ENCODE measurements at places on chromosomes 2 and 18.

DNA sequence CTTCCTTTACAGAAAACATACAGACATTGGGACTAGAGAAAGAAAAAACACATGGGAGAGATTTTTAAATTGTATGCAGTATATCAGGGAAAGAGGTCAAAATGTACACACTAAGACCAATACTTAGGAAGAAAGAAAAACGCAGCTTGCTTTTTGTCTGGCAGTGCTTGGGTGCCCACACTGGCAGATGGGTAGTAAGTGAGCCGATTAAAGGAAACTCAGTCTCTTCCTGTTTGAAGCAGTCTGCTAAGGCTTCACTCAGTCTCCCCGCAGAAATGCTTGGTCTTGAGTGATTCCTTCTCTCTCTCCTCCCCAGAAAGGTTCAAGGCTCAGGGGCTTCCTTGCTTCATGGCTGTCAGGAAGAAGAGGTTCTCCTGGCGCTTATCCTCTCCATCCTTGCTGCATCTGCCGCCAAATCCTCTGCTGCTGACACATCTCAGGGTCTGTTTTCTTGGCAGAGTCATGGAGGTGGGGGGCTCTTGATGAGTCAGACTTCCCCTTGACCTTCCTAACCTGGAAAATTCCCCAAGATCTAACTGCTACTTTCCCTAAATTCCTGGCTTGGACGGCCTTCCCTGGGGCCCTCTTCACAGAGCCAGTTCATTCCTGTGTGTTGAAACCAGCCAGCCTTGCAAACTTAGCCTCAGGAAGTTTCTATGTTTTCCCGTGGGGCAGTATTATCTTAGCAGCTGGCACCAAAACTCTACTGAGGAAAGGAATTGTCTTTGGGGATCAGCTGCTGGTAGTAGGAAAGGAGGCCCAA lies 10.5 kb upstream of the TMSB10 start:
- no peak for DNase-seq

GRCh38 chr2:54492335-54492734 lies 36.2 kb downstream of the SPTBN1 start:
- no peak for DNase-seq

DNA sequence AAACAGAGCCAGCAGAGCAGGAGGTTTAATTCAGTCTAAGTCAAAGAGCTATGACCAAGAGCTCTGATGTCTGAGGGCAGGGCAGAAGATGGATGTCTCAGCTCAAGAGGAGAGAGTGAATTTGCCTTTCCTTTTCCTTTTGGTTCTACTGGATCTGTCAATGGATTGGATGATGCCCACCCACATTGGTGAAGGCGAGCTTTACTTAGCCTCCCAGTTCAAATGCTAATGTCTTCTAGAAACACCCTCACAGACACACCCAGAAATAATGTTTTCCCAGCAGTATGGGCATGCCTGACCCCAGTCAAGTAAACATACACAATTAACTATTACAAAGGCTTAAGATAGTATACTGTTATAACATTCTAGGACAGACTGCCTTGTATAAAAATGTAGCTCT lies 236.3 kb upstream of the NRXN1 start:
- no peak for DNase-seq

- no peak for DNase-seq
These were observed 504.2 kb downstream of the EIPR1 start for GRCh38 chr2:2873450-2873811.

DNA sequence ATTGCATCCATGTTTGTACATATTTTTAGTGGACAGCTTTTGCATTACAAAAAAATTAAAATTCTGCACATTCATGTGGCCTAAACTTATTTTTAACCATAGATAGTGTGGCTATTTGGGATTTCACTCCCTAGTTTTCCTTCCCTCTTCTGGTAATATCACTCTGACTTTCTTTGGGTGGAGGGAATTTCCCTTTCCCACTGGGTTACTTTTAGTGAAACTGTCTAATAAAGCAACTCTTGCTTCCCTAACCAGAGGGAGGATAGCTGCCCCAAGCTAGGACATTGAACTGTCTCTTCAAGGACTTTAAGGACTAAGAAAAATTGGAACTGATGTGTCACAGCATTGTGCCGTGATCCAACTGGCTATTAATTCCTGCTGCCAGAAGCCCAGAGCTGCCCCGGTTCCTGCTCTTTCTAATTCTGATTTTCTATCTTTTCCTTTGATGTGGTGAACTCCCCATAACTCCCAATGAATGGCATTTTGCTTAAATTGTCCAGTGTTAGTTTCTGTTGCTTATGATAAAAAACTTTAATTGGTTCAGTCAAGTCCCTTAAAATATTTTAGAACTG lies 20.0 kb upstream of the EFR3B start:
- DNase-seq: no peak

DNA sequence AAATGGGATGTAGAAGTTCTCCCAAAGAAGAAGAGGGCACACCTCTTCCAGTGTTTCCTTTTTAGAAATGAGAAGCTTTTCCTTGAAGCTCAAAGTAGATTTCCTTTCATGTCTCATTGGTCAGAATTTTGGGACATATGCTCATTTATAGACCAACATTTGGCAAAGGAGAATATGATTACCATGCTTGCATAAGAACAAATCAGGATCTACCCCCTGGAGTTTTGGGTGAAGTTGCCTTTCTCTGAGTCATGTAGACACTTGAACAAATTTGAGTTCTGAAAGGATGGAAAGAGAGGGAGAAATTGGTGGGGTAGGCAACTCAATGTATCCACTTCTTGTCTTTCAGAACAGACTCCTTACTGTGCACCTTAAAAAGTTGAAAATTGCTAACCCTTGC lies 409.0 kb downstream of the SLC4A3 start:
- no peak for DNase-seq

DNA sequence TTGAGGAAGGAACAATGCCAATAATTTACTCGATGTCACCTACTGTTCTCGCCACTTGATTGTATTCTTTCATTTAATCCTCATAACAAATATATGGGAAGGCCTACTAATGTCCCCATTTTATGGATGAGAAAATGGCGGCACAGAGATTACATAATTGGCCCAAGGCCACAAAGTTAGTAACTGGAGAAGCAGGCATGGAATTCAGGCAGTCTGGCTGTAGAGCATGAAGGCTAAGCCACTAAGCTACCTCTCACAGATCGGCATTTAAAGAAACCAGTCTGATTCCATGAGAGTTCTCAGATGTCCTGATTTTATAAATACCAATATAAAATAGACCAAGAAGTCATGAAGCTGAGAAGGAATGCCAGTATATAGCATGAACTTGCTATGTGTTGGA lies 121.8 kb upstream of the EPAS1 start:
- DNase-seq: no peak

- DNase-seq: no peak
These were observed 333.0 kb downstream of the CCDC178 start for GRCh38 chr18:33107511-33107910.

- DNase-seq: no peak
These were observed 56.1 kb downstream of the HS6ST1 start for GRCh38 chr2:128262315-128263253.

- DNase-seq: no peak
These were observed 42.1 kb downstream of the NIFK start for GRCh38 chr2:121694398-121695170.

- DNase-seq: no peak
These were observed 138.4 kb upstream of the HS6ST1 start for GRCh38 chr2:128457006-128457604.

- no peak for DNase-seq
These were observed 50.3 kb upstream of the SMAD7 start for GRCh38 chr18:49001111-49001510.

DNA sequence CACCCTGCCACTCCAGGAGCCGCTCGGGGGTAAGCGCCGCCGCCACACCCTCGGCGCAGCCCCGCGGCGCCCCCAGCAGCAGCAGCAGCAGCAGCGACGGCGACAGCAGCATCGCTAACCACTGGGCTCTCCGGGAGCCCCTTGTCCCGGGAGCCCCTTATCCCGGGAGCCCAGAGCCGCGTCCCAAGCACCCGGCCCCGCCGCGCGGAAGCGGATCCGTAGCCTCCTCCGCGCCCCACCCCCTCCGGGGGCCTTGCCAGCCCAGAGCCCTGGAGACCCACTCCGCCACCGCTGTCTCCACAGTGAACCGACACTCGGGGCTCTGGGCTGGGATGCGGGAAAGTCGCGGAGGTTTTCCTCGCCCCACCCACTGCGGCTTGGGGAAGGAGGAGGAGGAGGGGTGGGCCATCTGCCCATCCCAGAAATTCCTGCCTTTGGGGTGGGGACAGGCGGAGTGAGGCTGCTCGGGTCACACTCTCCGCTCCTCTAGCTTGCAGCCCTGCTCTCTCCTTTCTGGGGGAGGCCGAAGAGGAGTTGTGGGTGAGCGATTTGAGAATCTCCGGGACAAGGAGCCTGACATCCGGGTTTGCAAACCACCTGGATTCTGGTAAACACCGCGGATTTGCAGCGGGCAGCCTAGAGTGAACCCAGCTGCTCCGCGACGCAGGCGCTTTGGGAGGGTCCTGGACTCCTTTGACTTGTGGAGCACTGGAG lies at the start of gene PLA2R1:
TSS of gene PLA2R1 (minus strand) at position 324 of the 714 bp plus-strand sequence. CDS start at position 112, 212 bp downstream.
- DNase-seq: no peak

- no peak for DNase-seq
These were observed 49.8 kb downstream of the RAMP1 start for GRCh38 chr2:237909075-237909695.

- DNase-seq: no peak
These were observed 180.0 kb downstream of the NRXN1 start for GRCh38 chr2:50851886-50852285.

GRCh38 chr2:38581193-38582147 lies 21.3 kb downstream of the HNRNPLL start:
- DNase-seq: peak; percentile 45

DNA sequence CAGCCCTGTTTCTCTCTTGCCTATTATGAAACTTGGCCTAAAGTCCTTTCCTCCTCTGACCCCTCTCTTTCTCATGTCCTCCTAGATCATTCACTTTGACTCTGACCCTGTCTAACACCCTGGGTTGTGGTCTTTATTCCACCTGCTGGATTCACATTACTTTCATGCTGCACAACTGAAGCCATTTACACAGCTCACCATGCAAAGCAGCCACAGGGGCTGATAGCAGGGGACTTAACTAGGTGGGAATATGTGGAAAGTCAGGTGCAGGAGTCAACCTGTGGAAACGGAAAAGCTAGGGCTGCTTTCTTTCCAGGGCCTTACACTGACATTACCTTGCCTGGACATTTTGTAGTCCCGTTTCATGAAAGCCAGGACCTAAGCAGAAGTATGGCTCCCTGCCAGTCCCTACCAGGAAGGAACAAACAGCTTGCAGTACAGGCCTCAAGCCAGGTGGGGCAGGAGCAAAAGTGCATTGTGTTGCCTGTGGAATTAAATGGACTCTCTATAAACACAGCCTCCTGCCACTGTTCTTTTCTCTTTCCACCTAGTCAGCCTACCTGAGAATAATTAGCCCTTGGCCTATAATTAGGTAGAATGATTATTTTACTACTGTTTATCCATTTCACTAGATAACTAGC lies 11.8 kb downstream of the MAPRE3 start:
- no peak for DNase-seq

All from CMK (cell line).